Stimulated activated CD8-positive, alpha-beta memory T cell treated with anti-CD3 and anti-CD28 coated beads, Interleukin-7, amount 100 ng/mL, for 1 hour (primary cell): ENCODE measurements at places on chromosomes 2 and 18.

DNA sequence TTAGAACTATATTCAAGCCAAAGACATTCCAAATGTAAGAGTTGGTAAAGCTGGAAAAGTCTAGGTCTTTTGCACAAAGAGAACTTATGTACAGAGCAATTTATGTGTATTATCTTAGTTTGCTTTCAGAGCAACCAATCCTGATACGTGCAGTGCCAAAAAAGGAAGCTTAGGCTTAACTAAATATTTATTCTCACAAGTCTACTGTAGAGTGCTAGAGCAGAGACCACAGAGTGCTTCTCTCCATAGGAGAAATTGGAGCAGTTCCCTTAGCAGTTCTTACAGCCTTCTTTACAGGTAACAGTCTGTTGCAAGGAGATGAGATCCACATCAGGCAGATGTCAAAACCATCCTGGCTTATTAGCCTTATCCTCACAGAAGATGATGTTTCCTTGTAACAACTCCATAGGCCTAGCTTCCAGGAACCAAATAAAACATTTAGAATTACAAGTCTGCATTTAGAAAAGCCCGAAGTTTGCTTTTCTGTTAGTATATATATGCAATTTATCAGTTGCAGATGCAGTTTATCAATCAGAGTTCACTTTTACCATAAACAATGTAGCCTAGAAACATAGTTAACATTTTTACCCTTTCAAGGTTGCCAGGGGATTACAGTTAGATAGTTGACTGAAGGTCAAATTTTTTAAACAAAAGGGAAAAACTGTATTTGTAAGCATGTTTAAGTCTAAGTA is 250.6 kb upstream of the KCNJ3 start:
- DNase-seq = no peak

DNA sequence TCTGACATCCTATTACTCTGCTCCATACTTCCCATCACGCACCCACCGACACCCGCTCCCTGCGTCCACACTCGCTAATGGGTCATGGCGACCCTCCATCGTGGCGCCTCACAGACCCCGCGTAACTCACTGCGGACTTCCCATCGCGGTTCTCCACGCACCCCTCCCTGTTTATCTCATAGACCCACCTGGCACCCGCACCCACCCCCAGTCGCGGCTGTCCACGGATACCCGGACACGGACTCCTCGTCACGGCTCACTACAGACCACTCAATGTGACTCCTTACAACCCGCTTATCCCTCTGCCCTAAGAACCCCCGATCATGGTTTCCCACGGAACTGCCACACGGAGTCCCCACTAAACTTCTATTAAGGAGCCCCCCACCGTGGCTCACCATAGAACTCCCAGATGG is 458 bp downstream of the CXXC1 start:
- no peak for DNase-seq

DNA sequence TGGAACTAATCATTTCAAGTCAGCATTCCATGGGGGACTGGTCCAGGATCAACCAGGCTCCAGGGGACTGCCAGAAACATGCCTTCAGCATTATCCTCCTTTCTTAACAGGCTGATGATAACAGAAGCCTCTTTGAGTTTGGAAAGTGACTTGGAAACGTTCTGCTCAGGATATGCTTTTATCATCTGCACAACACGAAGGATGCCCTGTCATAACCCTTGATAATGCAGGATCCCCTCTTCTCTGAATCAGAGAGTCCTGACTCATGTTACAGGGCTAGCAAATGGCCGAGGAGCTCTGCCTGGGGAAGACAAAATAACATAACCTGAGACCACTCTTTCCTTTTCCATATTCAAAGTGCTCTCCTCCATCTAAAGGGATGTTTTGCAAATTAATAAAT is 6.7 kb downstream of the SCYGR3 start:
- no peak for DNase-seq

DNA sequence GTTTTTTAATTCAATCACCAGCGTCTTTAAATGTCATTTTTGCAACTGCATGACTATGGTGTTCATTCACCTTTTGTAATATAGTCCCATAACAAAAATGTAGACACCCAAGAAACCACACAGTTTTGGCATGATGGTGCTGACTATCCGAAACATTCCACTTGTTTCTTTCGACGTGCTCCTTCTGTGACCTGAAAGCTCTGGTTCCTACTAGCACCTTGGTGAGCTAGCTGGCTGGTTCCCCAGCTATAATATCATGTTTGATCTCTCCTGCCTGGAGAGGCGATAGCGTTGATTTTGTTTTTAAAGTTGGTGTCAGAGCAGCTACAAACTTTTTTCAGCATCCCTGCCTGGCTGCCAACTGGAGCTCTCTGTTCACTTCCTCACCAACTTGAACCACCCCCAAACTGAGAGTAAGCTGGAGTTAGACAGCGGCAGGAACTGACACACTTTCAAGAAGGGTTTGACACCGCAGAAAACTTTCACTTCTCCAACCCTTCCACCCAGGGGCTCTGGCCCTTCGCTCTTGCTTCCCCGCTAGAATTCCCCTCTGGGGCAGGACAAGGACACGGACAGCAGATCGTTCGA is 1.1 kb downstream of the ATAD2B start:
- DNase-seq = peak; percentile 18

DNA sequence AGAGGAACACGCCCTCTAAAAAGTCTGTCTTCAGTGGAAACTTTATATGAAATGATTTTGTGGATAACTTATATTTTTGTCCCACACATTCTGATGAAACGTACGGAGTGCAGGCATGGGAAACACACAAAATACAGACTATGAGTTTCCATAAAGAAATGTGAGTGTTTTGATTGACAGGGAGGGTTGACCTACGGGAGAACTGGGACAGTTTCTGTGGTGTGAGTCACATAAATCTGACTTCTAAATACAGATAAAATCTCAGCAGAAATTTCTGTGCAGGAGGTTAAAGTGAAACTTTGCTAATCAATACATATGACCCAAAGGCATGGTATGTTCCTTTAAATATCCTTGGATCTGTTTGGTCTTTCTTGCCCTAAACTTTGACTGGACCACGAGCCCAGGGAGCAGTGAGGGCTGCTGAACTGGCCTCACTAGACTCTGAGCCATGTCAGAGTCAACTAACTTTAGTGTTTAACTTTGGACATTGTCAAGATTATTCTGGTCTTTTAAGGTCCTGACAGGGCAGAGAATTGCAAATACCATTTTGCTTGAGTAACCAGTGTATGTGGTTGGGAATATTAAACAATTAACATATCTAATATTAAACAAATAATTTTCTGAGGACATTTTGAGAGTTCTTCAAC is 206.9 kb upstream of the LYPD1 start:
- no peak for DNase-seq

GRCh38 chr18:2706903-2707302 is 51.4 kb downstream of the SMCHD1 start:
- DNase-seq = no peak

GRCh38 chr18:77134611-77135010 is 2.0 kb upstream of the MBP start:
- DNase-seq = no peak

DNA sequence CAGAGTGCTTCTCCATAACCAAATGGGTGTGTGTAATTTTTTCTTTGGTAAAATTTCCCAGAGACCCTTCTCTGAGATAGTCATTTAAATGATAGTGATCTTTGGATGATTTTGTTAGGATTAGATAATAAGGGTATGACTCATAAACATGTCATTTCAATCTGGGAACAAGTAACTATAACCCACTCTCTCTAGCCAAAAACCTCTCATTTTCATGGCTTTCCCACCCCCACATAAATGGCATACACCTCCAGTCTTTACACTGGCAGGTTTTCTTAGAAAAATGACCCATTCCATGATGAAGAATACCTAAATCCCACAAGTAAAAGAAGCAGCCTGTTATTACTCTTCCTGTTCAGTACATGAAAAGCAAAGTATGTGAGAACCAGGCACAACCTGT is 572.0 kb upstream of the ZEB2 start:
- no peak for DNase-seq

GRCh38 chr2:15811367-15811766 is 129.0 kb upstream of the MYCN start:
- no peak for DNase-seq

DNA sequence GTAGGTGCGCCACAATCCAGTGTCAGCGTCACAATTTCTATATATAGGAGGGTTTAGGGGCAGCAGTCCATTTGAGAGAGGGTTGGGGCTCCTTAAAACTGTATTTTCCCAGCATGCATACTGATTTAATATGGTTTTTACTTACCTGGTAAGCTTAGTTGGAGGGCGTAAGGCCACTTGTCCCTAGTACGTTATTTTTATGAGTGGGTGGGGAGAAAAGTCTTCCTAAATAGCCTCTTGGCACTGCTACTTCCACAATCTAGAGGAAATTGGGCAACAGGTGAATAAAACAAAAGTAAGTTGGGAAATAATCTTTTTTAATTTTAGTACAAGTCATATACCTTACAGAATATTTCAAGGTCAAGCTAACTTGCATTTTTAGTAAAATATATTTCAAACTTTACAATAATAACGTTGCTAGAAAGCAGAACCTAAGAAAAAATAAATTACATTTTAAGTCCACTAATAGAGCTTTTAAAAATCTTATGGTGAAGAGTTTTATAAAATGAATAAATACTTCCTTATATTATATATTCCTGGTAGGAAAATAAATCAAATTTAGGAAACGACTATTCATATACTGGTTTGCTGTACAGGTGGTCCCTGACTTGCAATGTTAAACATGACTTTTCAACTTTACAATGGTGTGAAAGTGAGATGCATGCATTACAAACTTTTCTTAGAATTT is 20.9 kb downstream of the DHRS9 start:
- no peak for DNase-seq
